IPS DF 19.7 (cell line): ENCODE measurements at places on chromosomes 11 and 22.
A peak's percentile ranks its signal among the peaks of the same experiment; 100 is the strongest.

- DNase-seq = no peak
Measured at GRCh38 chr11:123381817-123382554, 48.1 kb upstream of the GRAMD1B start.

DNA sequence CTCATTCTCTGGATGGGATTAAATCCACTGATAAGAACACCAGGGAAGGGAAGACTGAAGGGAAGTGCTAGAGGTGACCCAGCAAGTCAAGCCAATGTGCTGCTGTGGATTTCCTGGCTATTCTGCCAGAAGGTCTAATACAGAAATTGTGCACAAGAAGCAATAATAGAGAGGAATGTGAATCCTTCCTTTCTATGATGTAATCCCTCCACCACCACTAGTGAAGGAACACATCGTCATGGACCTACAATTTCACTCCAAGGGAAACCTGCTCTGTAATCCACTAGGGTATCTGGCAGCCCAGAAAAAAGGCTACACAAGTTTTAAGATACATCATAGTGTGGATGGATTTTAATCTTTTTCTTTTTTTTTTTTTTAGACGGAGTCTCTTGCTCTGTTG is 17.4 kb downstream of the LARGE2 start:
- DNase-seq = no peak

DNA sequence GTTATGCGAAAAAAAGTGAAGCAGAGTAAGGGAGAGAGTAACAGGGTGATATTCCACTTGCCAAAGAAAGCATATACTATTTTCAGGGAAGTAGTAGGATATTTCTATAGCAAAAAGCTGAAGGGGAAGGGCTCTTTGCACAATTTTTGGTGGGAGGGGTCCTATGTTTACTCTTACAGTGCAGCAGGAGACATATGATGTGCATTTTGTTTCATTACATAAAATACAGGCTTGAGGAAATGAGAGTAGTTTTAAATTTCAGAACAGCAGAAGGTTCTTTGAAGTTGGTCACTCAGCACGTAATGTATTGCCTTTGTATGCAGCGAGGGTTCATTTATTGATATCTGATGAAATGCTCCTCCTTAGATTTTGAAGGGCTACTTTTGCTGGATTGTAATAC is 3.1 kb upstream of the PIK3IP1 start:
- no peak for DNase-seq

DNA sequence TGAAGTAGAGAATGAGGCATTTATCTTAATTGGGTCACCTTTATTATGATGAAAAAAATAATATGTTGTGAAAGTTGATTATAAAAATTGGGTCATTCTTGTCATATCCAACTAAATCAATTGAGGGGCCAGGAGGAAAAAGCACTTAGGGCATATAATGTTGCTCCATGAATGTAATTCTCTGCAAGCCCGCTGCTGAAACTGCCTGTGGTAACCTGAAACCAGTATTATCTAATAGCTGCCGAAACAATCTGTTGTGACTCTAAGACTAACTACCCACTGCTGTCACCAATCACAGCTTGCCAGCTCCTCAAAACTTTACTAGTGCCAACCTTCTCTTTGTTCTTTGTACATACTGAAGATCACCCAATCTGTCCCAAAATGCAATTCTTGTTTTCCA is 115.8 kb downstream of the ATG16L2 start:
- DNase-seq = no peak

- no peak for DNase-seq
Measured at GRCh38 chr22:17095538-17095937, 10.7 kb downstream of the IL17RA start.

- no peak for DNase-seq
Measured at GRCh38 chr11:45935349-45936064, 13.1 kb downstream of the LARGE2 start.

DNA sequence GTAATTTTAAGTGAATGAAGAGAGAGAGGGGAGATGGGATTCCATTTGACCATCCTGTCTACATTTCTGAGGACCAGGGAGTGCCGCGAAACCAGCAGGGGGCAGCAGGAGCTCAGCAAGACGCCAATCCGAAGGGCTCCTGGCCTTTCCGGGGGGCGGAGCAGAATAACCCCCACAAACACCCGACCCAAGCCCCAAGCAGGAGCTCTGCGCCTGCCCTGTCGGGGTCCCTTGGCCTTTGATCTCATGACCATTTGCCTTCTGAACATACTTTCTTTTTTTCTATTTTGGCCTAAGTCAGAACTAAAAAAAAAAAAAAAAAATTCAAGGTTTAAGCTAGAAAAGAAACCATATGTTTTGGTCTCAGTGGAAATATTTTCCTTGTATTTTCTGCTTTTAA is 21.9 kb upstream of the SCN2B start:
- DNase-seq = no peak

- DNase-seq = no peak
Measured at GRCh38 chr11:554428-555226, 5.9 kb downstream of the LMNTD2 start.

- DNase-seq = no peak
Measured at GRCh38 chr11:32829157-32829679, 509 bp upstream of the PRRG4 start.

DNA sequence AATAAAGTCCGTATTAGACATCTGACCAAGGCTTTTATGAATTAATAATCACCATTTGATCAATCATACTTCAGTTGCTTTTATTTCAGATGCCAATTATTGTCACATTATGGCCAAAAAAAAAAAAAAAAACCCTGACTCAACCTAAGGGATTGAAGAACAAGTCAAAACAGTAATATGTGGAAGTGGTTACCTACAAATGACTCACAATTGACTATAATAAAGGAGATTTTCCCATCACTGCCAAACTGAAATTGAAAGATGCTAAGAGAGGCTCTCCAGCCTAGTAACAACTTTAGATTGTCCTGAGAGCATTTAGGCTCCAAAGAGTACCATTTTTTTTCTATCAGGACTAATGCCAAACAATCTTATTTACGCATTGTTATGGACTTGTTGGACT is 35.2 kb downstream of the SOX6 start:
- DNase-seq = no peak

DNA sequence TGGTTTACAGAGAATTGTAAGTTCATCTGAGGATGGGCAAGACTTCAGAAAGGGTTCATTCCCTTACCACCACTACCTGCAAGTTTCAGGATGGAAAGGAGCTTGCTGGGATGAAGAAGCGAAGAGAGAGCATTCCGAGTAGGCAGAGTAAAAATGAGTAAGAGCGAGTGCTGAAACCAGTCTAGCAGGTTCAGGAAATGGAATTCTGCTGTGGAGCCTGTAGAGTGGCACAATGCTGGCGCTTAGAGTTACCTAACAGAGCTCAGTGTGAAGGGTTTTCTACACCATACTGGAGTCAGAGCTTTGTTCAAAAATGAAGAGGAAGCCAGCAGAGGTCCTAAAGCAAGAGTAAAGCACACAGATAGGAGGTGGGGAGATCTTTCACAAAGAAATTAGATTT is 179.2 kb upstream of the ZC3H12C start:
- no peak for DNase-seq

- DNase-seq = no peak
Measured at GRCh38 chr11:819943-820649, 1.4 kb downstream of the PNPLA2 start.

- no peak for DNase-seq
Measured at GRCh38 chr11:75191330-75191717, 40.4 kb downstream of the SLCO2B1 start.

DNA sequence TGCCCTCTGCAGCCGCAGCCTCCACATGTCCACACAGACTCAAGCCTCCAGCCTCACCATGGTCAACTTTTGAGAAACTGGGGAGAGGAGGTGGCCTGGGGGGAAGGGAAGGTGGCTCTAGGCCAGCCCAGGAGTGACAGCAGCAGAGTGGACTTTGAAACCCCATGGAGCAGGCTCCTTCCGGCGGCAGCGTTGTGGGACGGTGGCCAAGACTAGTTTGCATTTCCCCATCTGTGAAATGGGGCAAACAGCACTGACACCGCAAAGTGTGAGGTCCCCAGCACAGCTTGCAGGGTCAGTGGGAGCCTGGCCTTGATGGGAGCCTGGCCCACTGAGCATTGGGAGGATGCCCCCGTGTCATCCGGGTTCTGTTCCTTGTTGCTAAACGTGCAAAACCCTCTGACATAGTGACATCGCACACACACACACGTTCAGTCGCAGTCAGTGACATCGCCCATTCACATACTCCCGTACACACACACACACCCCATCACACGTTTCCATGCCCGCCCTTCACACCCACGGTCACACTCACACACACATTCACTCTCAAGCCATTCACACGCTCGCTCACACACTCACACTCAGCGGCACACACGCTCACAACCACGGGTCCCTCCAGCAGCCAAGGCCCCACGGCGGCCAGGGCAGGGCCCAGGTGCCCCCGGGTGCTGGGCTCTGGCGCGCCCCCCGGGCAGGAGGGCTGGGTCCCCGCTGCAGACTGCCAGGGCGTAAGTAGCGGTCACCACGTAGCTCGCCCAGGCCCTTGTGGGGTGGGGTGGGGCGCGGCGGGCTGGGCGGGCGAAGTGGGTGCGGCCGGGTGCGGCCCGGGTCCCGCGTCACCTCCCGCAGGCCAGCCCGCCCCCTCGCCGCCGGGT is 585 bp downstream of the CYB5R3 start:
- no peak for DNase-seq

GRCh38 chr11:79076526-79077115 is 364.2 kb downstream of the TENM4 start:
- DNase-seq = no peak

GRCh38 chr11:115159207-115159606 is 345.0 kb downstream of the CADM1 start:
- DNase-seq = no peak

DNA sequence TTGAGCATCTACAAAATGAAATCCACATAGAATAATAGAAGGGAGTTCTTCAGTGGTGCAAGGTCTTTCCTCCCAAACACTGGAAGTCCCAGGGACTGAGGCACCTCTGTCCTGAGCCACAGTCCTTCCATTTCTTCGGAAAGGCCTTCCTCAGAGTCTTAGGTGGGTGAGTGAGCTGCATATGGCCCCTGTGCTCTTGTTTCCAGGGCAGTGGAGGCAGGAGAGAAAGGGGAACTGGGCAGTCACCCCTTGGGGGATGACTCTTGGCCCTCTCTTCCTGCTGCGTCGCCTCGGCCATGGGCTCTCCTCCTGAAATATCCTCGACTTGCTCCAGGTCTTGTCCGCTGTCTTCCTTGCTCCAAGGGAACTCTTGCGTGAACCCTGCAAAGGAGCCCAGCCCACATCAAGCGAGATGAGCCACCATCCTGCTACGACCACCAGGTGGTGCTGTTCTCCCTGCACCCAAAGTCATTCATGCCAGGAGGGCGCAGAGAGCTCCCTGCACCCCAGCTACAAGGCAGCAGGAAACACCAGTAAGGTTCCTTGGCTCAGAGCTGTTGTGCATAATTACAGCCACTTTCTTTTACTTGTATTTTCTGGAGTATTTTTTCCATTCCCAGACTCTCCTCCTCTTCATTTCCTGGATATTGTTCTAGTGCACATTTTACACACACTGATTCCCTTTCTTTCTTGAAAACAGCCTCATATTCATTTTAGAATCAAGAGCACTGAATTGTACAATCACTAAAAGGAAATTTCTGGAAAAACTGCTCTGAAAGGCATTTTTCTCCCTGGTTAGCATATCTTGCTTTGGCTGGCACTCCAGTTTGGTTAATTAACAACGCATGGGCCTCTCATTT is 397.8 kb downstream of the OPCML start:
- peak; percentile 56 for DNase-seq

DNA sequence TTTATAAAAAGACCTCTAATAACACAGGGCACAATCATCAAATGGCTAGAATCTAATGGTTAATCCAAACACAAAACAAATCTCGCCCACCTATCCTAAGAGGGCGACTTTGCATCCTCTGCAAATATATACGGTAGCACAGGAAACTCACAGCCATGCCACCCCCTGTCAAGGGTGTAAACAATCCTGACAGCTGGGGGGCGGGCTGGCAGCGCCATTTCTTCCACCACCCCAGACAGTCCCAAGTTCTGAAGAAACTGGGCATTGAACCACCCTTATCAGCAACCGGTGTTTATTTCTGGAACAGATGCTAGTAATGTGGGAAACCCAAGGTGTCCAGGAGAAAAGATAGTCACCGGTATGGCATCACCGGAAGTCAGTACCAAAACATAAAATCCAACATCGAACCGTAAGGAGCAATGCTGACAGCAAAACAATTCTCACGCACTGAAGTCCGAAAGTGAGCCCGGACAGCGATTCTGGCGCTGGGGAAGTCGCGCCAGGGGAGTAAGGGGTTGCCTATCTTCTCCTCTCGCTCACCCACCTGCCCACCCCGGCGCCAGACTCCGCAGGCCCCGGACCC is 825 bp downstream of the FBXO3 start:
- no peak for DNase-seq

DNA sequence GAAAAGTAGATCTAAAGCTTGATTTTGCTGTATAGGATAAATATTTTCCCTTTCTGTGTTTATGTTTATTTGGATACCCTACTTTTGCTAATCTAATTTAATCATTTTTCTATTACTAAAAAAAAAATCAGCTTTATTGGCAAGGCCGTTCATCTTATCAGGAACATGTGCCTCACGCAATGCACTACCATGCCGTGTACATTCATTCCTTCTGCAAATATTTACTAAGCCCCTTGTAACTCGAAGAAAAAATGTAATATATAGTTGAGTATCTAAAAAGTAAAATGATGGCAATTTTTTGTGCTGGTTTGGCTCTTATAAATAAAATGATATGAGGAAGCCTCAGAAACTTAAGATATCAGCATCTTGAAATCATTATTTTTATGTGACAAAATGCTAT is 8.9 kb downstream of the UVRAG start:
- DNase-seq = no peak

DNA sequence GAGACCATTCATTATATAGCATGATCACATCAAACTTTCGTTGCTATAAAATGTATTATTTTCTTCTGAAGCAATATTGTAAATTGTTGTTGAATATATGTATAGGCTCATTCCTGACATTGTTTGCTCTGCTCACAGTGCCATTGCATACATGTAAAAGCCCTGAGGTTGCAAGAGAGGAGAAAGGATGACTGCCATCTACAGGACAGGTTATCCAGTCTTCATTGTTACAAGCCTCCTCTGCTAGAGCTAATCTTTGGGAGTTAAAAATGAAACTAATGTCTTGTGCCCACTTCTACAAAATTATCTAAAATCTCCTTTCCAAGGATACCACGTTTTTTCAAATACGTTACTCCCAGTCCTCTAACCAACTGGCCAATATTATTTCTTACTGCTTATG is 16.4 kb upstream of the OR5AL1 start:
- peak; percentile 1 for DNase-seq

- no peak for DNase-seq
Measured at GRCh38 chr11:112096194-112096593, 9.5 kb downstream of the SDHD start.

- DNase-seq = no peak
Measured at GRCh38 chr22:17734187-17734586, 40.1 kb downstream of the BID start.

- DNase-seq = no peak
Measured at GRCh38 chr11:2933375-2934020, 4.3 kb upstream of the PHLDA2 start.

GRCh38 chr11:48001438-48002021 is 21.2 kb downstream of the PTPRJ start:
- DNase-seq = no peak

- no peak for DNase-seq
Measured at GRCh38 chr11:27720277-27720830, 20.1 kb upstream of the BDNF start.

GRCh38 chr11:134346101-134346975 is 14.6 kb downstream of the GLB1L2 start:
- DNase-seq = no peak

GRCh38 chr22:39721206-39722031 is 150.9 kb downstream of the CACNA1I start:
- no peak for DNase-seq

GRCh38 chr11:83785942-83786341 is 499.8 kb upstream of the CCDC90B start:
- no peak for DNase-seq
